Activated CD4-positive, alpha-beta T cell treated with anti-CD3 and anti-CD28 coated beads for 1 hour (primary cell): ENCODE measurements at places on chromosomes 6 and 20.

DNA sequence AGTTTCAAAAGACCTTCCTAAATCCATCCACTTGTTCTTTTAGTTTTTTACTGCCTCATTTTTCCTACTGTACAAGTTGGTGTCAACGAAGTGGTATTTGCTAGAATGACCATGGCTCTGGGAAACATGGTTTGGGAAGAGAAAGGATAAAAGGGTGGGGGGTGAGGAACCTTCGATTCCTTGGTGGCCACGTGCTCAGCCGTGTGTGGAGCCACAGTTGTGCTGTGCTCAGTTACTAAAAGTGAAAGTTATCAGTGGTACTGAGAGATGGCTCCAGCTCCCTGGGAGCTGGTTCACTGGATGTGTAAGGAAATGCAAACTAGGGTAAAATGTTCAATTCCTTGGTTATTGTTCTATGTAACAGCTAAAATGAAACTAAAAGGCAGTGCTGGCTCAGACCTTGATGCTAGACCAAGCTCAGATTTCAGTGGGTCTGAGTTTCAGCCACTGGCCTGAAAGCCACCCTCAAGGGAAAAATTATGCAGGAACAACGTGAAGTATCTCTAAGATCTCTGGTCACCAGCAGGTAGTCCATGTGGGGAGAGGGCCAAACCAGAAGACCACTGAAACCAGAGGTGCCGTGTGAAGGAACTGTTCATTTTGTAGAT is 7.4 kb upstream of the SLC22A2 start:
- no peak for DNase-seq

DNA sequence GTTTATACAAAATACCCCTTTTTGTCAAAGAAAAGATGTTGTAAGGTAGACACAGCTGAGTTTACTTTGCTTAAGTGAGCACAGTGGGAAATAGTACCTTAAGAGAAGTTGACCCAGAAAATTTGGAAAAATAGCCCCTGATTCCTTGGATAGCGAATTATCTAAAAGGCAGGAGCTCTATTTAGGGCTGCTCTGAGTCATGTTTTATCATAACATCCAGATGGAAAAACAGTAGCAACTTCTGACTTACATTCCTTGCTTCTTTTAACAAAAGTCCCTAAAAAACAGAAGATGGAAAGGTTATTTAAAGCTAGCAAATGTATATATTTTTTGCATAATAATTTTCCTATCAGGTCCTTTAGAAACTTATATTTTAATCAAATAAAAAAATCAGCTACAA is 59.0 kb downstream of the THEMIS start:
- DNase-seq = no peak

DNA sequence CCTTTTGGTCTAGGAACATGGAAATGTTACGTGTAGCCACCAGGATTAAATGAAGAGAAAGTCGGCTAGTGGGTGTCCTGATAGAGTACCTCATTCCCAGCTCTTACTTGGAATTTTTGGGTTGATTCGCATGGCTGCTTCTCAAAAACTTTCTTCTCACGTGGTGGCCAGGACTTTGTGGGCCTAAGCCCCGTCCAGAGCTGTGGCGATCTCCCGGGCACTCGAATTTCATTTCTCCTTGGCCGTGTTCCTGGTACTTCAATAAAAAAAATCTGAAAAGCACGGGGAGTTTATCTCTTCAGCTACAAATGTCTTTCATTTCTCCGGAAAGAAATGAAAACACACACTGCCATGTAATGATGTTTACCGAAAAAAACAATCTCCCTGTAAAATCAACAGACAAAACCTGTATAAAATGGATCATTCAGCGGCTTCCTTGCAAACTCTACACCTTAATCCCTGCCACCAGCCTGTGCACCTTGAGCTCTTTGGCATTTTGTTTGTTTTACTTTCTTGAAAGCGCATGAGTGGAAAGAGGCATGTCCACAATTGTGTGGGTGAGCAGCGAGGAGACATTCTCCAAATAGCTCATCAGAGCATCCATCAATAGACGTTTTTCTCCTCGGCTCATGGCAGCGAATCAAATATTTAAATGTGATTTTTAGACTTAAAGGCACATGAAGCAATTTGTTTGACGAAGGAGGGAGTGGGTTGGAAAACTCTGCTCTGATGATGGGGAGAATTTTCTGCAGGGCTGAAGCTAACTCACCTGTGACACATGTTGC is 173.1 kb downstream of the TFAP2C start:
- no peak for DNase-seq

- no peak for DNase-seq
These were observed 9.5 kb upstream of the RAMACL start for GRCh38 chr6:166595949-166596348.

DNA sequence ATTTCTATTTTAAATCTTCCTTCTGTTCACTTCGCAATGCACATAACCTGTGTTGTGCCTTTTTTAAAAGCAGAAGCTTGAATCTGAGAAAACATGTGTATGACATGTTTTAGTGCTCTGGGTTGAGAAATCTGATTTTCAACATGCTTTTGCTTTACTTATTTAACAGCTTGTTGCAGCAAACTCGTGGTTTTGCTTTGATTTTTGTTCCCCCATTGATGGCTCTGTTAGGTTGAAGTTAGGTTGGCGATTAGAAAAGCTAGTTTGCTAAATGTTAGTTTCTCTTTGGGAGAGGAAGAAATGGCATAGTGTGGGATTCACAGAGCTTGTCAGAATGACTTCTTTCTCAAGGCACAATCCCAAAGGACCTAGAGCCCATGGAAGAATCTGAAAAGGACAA is 170.8 kb downstream of the TMEM242 start:
- DNase-seq = no peak
